Smooth muscle cell of the coronary artery (primary cell): ENCODE measurements at places on chromosomes 2 and 18. TPM values are rescaled to one million over a fixed set of nuclear protein-coding genes. Genes with fewer than 3 reads are reported as not detected.

The SIX2 gene
- total RNA-seq = 0.38 and 0.47 TPM in 2 replicates

The DNER gene
- total RNA-seq = 0.60 and 0.82 TPM in 2 replicates

The TDRD15 gene
- not detected in 2 replicates for total RNA-seq

The BOLL gene
- not detected in 2 replicates for total RNA-seq

The GGCX gene
- 44.0 and 48.0 TPM in 2 replicates for total RNA-seq

The ZBTB7C gene
- 4.7 TPM in 1 of 2 replicates, not detected in the other for total RNA-seq

The CHRND gene
- not detected in 2 replicates for total RNA-seq

The CD226 gene
- total RNA-seq = 0.15 and 0.23 TPM in 2 replicates

The LOXHD1 gene
- 0.94 TPM in 1 of 2 replicates, not detected in the other for total RNA-seq

The CYP20A1 gene
- total RNA-seq = 20.8 and 26.9 TPM in 2 replicates

The MARCO gene
- total RNA-seq = not detected in 2 replicates

The ALK gene
- under 0.01 TPM in 1 of 2 replicates, not detected in the other for total RNA-seq

The ATP6V1C2 gene
- not detected in 2 replicates for total RNA-seq

The SULT1C2 gene
- 1.1 TPM in 1 of 2 replicates, not detected in the other for total RNA-seq

The ZNF236 gene
- total RNA-seq = 7.5 and 10.6 TPM in 2 replicates

The INO80C gene
- total RNA-seq = 0.47 and 6.1 TPM in 2 replicates

The L3MBTL4 gene
- total RNA-seq = under 0.01 TPM in 1 of 2 replicates, not detected in the other
